ENCODE measurements at places on chromosomes 16 and 17.

DNA sequence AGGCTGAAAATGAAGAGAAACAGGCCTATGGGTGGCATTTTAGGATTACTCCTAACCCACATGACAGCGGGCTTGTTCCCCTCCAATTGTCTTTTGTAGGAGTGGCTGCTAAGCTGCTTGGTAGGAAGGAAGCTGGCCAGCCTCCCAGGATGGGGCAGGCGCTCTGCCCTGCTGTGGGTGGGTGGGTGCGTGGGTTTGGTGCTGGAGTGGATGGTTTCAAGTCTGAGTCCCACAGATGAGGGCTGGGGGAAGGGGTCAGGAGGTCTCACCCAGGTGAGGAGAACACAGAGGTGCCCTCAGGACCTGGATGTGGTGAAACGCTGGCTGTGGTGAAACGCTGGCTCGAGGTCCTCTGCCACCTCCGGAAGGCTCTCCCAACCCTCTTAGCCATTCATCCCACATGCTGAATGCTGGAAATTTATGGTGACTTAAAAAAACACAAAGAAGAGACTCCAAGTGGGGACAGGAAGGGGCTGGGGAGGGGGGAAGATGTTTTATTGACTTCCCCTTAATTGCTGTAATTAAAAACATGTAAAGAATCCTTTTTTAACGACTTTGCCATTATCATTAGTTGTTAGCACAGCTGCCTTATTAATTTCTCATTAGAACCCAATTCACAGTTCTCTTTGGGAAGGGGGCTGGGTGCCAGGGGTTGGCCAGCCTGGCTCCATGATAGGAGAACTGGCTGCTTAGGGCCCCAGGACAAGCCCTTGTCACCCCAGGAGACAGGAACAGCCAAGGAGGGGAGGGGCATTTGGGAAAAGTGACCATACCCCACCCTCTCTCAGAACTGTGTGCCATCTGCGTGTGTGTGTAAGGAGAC, 153.5 kb upstream of the CDC42EP4 start:
- no peak for DNase-seq

GRCh38 chr17:78368854-78369495, 9.1 kb upstream of the SOCS3 start:
- DNase-seq: no peak

- DNase-seq: no peak
Observed at GRCh38 chr16:89118361-89119165, 24.9 kb downstream of the ACSF3 start.

- no peak for DNase-seq
Observed at GRCh38 chr17:69788957-69789356, 286.1 kb upstream of the KCNJ16 start.
